D341Med (cell line): ENCODE measurements at places on chromosomes 16 and 17.

- DNase-seq, result no peak
Measured at GRCh38 chr16:71297341-71297634, 8.1 kb upstream of the CMTR2 start.

GRCh38 chr17:79290726-79291125 is 216.1 kb downstream of the ENGASE start:
- DNase-seq, result peak; percentile 80

DNA sequence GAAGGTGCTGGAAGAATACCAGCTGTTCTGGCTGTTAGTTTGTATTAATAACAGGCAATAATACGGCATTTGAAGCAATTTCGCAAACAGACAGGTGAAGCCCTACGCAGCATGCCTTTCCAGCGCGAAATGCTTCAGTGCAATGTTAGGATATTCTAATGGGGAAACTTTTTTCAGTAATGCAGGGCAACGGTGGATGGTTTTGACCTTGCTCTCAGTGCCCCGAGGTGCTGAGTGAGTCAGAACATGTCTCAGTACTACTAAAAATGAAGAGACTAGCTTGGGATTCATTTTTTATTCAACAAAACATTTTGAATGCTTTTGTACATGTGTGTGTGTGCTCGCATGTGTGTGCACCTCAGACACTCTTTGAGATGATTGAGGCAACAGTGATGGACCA is 172.2 kb downstream of the RBFOX1 start:
- DNase-seq, result no peak

DNA sequence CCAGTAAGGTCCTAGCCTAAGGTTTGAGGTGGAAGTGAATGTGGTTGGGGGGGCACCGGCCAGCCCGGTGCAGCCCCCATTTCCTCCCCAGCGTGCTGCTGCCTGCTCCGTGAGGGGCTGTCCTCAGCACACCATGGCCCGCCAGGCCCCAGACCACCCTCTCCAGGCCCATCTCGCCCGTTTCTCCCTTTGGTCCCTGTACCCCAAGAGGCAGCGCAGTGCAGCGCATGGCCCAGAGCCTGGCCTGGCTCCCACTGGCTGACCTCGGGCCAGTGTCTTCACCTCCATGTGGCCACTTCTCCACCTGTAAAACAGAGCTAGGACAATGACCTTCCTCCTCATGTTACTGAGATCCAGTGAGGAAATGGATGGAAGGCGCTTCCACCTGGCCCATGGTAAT is 170.0 kb upstream of the GSE1 start:
- no peak for DNase-seq

- no peak for DNase-seq
Measured at GRCh38 chr16:46822270-46822669, 8.7 kb downstream of the C16orf87 start.

DNA sequence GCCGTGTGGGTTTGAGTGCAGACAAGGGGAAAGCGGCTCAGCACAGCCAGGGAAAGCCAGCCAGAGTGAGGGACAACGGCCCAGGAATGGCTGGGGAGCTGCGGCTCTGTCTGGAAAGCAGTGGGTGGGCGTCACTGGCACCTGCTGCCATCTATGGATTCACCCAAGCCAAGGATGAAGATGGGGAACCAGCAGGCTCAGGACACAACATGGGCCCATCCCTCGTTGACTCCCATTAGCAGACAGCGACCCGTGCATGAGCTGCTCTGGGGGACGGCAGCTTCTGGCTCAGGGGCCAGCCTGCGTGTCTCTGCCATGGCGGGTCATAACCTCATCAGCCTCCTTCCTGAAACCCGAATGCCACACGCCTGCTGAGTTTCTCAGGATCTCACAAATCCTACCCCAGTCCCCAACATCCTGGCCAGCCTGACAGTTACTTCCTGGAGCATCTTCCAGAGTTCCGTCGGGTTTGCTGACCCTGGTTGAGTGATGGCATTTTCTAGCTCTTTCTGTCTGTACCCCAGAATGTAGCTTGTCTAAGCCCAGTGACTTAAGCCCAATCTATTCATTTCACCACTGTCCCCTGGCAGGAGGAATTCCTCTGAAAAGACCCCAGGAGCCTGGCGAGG is 50.7 kb downstream of the SLC7A5 start:
- DNase-seq, result no peak

DNA sequence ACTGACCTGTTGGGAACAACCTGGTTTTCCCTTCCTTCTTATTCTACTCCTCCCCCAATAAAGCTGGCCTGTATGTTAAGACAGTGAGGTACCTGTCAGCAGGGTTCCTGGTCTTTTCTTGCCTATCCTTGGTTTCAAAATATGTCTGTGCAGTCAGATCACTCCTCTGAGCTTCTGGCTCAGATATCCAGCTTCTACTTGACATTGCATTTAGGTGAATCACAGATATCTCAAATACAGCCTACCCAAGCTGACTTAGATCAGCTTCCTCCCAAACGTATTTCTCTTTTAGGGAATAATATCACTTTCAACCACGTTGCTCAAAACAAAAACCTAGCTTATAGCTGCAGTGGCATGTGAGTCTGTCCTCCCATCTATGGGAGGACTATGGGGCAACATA is 48.7 kb downstream of the TEX14 start:
- no peak for DNase-seq

DNA sequence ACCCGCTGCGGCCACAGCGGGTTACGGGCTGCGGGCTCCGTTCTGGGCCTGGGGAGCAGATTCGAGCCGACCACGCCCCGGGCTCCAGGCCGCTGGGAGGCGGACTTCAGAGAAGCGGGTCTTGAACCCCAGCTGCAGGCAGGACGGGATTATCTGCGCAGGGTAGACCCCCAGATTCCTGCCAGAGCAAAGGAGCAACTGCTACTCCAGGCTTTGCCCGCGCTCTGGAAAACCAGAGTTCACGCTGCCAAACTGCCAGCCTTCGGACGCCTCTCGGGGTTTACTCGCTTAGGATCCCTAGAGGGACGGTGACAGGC is 301 bp upstream of the ULK2 start:
- DNase-seq, result no peak

GRCh38 chr17:53483704-53484103 is 339.0 kb upstream of the KIF2B start:
- no peak for DNase-seq

DNA sequence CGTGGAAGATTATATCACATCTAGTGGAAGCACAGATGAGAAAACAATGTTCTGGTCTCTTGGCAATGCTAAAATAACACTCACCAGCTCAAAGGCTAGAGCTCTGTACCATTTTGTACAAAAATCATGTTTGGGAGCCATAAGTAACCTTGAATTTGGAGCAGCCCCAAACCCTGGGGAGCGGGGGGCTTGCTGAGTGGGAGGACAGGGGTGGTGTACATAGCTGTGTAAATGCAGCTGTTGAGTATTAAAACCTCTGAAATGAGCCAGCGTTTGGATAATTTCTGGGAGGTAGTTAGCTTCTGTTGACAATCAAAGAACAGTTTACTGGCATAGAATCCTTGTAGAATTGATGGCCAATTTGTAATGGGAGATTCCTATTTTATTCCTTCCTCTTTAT is 4.3 kb downstream of the MYH8 start:
- DNase-seq, result no peak

- peak; percentile 75 for DNase-seq
Measured at GRCh38 chr17:80361495-80362220, 53.3 kb upstream of the ENDOV start.

DNA sequence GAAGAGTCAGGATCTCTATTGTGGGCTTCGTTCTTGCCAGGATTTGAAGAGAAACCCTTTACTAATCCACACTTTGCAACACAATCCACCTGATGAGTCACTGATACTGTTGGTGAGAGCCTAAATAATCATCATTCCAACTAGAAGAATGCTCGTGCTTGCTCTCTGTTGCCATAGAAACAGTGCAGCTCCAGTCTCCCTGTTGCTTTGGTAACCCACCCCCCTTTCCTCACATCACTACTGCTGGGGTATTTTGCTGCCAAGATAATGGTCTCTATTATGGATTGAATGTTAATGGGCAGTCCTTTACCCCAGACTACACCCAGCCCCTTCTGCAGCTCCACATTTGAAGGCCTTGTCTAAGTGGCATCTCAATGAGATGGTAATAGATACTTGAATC is 190.4 kb downstream of the ABCC12 start:
- DNase-seq, result no peak

- peak; percentile 81 for DNase-seq
Measured at GRCh38 chr17:29042679-29043538, at the start of gene PIPOX. Gene PIPOX, plus strand, starts transcription at chr17:29043141. Its CDS starts 85 bp downstream, at chr17:29043226.

GRCh38 chr16:87918866-87919680 is 17.3 kb downstream of the CA5A start:
- no peak for DNase-seq

- DNase-seq, result no peak
Measured at GRCh38 chr17:55694286-55694910, 28.3 kb downstream of the TMEM100 start.

DNA sequence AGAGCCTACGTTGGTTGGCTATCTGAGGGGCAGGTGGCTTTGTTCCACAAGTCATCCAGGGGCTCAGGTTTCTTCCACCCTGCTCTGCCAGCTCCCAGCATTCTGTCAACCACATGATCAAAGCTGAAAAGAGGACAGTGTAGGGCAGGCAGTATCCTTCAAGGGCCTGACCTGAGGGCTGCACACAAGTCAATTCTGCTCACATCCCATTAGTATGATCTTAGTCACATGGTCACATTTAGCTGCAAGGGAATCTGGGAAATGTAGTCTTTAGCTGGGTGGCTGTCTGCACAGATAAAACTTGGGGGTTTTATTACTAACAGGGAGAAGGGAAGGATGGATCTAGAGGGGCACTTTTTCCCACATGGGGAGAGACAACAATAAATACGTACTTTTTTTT is 97.3 kb downstream of the SALL1 start:
- DNase-seq, result no peak

- no peak for DNase-seq
Measured at GRCh38 chr17:69761767-69762321, 313.2 kb upstream of the KCNJ16 start.

DNA sequence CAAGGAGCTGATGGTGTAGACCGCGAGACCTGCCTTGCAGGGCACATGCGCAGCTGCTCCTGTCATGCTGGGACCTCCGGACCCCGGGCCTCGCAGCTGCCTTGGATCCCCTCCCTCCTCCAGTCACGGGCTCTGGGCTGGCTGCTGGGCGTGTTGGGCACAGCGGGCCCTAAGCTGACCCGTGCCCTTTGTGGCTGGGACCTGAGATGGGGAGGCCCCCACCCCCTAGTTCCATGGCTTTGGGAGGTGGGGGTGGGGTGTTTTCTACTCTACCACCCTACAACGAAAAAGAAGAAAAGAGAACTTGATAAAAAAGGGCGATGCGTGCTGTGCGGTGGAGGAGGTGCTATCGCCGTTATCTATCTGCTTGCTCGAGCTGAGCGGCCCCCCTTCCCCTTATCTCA is 14.5 kb downstream of the ZFPM1 start:
- DNase-seq, result no peak

GRCh38 chr16:51050377-51050706 is 100.7 kb downstream of the SALL1 start:
- DNase-seq, result no peak

DNA sequence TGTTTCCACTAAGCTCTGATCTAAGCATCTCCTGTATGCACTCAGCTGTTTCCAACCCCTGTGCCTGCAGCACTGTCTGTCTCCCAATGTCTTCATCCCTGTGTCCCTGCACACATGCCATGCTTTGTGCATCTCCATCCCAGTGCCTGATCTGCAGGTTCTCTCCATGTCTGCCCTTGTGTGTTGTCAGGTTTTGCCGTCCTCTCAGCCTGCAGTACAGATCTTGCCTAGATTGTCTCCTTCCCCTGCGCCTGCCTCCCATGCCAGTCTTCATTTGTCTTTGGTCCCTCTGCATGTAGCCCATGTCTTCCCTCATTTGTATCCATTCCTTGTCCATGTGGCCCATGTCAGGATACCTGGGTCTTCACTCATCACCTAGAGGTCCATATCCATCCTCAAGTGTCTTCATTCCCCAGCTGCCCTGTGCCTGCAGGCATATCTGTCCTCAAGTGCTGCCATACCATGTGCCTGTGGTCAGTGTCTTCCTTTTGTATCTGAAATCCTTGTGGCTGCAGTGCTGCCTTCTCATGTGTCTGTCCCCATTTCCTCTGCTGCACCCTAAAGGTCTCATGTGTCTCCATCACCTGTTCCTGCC is 71.5 kb downstream of the TNFRSF13B start:
- no peak for DNase-seq
